ENCODE measurements at places on chromosomes 6 and 20.

- DNase-seq: no peak
Observed at GRCh38 chr20:38267296-38267695, 6.8 kb upstream of the KIAA1755 start.

DNA sequence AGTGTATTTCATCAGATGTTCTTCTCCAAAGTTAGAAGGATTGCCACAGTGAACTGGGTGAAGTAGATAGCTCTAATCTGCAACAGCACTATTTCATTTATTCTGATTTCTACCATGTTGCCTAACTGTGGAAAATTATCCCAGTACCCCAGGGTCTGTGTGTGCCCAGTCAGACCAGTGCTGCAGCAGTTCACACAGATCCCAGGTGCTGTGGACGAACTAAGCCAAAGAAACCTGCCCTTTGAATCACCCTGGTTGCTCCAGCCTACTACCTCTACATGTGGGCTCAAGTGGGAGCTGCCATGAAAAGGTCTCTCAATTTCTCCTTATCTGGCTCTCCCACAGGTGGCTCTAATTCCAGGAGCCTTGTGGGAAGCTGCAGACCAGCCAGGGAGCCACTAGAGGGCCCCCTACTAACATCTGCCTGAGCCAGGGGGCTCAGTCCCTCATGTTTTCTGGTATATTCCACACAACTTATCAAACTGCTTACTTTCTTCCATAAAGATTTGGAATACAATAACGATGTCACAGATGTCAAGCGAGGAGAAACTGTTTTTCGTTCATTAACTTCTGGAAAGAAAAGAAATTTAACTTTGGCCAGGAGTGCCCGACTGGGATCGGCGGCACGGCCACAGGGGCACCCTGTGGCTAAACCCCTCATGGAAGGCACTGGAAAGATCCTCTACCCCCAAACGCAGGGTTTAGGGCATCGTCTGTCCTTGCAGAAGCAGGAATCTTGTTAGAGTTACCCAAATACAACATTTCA, 31.6 kb upstream of the LY86 start:
- DNase-seq: peak; percentile 23

- DNase-seq: no peak
Observed at GRCh38 chr20:23365390-23366165, 3.6 kb downstream of the GZF1 start.

- DNase-seq: no peak
Observed at GRCh38 chr20:19338380-19338779, 125.9 kb downstream of the SLC24A3 start.

- no peak for DNase-seq
Observed at GRCh38 chr6:134938896-134939295, 11.0 kb downstream of the ALDH8A1 start.

- DNase-seq: no peak
Observed at GRCh38 chr6:52725143-52725534, 38.1 kb downstream of the GSTA2 start.

- peak; percentile 66 for DNase-seq
Observed at GRCh38 chr6:83884523-83884922, 25.0 kb downstream of the CYB5R4 start.

GRCh38 chr6:102149191-102149590, 755.7 kb downstream of the GRIK2 start:
- DNase-seq: peak; percentile 56

GRCh38 chr6:85473748-85474147, 23.9 kb downstream of the NT5E start:
- no peak for DNase-seq

GRCh38 chr6:89297695-89298351, 17.3 kb downstream of the GABRR2 start:
- DNase-seq: no peak

- no peak for DNase-seq
Observed at GRCh38 chr6:148521158-148521557, 178.5 kb downstream of the SASH1 start.

All from NCI-H1092 treated with DMSO at 0.1 percent for 48 hours (cell line).